ENCODE measurements at places on chromosomes 12 and 14. TPM values are rescaled to one million over a fixed set of nuclear protein-coding genes. Genes with fewer than 3 reads are reported as not detected.

GRCh38 chr14:68893566-68893965 is 85.5 kb downstream of the ACTN1 start:
- no peak for DNase-seq

DNA sequence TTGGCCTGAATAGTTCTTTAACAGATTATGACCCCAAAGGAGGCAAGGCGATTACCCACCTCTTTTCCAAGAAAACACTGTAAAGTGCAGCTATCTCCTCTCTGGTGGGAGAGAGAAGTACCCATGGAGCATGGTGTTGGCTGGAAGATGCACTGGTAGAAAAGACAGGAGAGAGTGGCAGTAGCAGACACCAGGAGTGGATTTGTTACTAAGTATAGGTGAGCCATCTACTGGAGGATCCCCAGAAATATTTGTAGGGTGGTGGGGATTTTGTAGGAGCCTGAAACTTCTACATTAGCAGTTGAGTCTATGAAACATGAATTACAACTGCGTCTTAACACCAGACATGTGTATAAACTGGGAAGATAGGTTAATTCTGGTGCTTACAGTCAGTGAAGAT is 148.0 kb downstream of the SLC38A4 start:
- DNase-seq, result peak; percentile 34

GOLGA5 gene
- total RNA-seq, result 28.1 TPM

CLEC6A gene
- total RNA-seq, result not detected

- no peak for DNase-seq
Observed at GRCh38 chr14:97312910-97313309, 515.7 kb downstream of the VRK1 start.

CLEC7A gene
- total RNA-seq, result not detected

GRCh38 chr12:42166501-42166900 is 21.8 kb upstream of the GXYLT1 start:
- DNase-seq, result no peak

TAS2R8 gene
- not detected for total RNA-seq

GZMB gene
- total RNA-seq, result not detected

CPNE6 gene
- total RNA-seq, result not detected

NPFF gene
- total RNA-seq, result not detected

GRCh38 chr12:105110851-105111250 is 3.3 kb downstream of the WASHC4 start:
- DNase-seq, result no peak

GALNT8 gene
- not detected for total RNA-seq

All from A172 (cell line).